ENCODE measurements at places on chromosomes 11 and 22.

GRCh38 chr11:32527261-32528175 is 56.1 kb upstream of the EIF3M start:
- DNase-seq: no peak

GRCh38 chr22:23184764-23185113 is 4.4 kb downstream of the BCR start:
- DNase-seq: no peak

DNA sequence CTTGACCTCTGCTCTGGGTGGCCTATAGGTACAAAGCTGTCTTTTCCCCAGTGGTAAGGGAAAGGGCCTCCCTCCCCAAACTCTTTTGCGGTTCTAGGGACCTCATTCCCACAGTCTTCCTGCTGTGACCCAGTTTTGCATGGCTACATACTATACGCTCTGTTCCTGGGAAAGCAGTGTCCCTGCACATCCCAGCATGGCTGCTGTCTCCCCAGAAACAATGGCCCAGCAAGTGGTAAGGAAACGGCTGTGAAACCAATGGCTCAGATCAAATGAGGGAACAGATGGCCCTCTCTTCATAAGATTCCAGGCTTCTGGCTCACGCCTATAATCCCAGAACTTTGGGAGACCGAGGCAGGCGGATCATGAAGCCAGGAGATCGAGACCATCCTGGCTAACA is 41.1 kb downstream of the RPL27A start:
- no peak for DNase-seq

GRCh38 chr11:86416494-86416893 is 41.8 kb downstream of the CCDC81 start:
- no peak for DNase-seq

Measured in AG04450 (cell line).